ENCODE measurements at places on chromosomes 6 and 20.
A peak's percentile ranks its signal among the peaks of the same experiment; 100 is the strongest.

GRCh38 chr6:121453191-121453590, 17.7 kb downstream of the GJA1 start:
- DNase-seq = no peak

GRCh38 chr20:709423-709822, 33.8 kb upstream of the SCRT2 start:
- no peak for DNase-seq

DNA sequence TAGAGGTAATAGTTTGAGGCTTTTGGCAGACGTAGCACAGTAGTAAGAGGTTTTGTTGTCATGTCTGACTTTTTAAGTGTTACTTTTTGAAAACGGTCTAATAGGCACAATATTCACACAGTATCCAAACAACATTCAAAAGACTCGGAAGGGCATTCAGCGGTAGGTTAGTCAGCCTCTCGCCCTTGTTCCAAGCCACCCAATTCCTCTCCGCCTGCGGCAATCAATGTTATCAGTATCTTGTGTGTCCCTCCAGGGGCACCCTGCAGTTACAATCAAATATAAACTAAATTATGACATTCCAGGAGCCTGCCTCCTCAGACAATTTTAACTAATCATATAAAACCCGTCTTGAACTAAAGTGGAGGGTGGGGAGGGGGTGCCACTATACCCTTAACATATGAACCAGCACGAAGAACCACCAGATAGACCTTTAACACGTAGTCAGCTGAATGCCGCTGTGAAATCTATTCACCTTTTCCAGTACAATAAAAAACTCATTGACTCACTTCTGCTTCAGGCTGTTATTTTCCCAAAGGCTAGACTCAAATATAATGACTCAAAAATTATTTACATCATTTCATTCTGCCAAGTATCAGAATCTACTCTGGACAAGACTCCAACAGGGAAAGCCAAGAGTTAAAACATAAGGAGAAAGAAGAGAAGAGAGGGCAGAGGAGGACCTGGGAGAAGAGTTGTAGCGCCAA, 1.6 kb downstream of the TENT5A start:
- DNase-seq = no peak

GRCh38 chr6:118801257-118801656, 92.7 kb upstream of the ASF1A start:
- DNase-seq = no peak

DNA sequence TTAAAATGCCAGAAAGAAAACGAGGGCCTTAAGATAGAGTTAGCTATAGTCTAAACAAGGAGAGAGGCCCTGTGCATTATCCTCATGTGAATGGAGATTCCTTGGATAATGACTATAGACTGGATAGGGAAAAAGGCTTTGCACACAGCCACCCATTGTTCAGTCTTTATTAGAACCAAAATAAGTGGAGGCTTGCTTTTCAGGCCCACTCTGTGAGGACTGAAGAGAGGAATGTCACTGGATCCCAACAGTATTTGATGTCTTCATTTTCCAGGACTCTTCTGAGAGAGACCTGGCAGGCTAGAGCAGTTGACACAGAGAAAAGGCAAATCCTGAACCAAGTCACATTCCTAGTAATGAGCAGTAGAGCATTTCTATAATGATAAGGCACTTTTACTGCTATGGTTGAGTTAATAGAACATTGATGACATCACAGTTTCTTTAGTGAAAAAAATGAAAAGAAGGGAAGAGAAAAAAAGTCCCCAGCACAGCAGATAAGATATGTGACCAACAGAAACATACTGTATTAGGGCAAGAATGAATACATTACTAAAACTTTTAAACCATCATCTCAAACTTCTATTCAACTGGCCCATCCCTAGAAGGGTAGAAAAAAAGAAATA, 315.1 kb downstream of the EPHA7 start:
- no peak for DNase-seq

DNA sequence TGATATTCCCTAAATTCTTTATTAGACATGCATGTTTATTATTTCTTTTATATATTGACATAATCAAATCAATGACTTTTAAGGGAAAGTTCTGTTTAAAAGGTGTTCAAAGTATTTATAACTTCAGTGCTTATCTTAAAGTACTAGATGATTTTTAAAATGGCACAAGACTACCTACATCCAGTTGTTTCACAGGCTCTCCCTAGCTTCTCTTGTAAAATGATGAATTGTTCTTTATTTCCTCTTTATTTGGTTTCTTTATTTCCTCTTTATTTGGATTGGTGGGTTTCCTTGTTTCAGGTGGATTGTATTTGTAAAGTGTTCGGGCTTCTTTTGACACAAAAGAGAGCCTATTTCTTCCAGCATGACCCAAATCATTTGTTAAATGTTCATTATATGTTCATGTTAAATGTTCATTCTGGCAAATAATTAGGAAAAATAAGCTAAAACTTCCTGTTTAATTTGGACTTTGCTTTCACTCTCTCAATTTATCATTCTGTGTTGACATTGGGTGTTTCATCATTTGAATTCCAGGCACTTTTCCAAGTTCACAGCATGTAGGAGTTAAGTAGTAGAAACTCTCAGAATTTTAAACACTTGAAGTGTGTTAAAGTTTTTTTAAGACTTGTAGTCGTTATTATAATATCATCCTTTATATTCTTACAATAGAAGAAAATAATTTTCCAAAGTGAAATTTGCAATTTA, 24.6 kb downstream of the MLIP start:
- DNase-seq = no peak

DNA sequence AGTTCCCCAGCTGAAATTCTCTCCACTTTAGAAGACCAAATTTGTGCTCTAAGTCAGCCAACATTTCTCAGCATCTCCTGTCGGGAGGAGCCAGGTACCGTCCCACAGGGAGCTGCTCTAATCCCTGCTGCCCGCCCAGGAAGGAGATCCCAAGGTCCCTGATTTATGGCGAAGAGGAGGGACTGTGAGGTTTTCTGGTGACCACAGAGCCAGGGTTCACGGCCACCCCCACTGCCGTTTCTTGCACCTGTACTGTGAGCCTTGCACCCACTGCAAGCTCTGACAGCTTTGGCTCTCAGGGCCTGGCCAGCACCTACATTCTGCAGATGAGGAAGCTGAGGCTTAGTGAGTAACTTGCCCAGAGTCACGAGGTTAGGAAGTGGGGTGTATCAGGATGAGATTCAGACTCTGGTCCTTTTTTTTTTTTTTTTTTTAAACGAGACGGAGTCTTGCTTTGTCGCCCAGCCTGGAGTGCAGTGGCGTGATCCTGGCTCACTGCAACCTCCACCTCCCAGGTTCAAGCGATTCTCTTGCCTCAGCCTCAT, 34.9 kb downstream of the FOXC1 start:
- no peak for DNase-seq

- DNase-seq = no peak
These were observed 17.7 kb downstream of the OR2A4 start for GRCh38 chr6:131683479-131683878.

DNA sequence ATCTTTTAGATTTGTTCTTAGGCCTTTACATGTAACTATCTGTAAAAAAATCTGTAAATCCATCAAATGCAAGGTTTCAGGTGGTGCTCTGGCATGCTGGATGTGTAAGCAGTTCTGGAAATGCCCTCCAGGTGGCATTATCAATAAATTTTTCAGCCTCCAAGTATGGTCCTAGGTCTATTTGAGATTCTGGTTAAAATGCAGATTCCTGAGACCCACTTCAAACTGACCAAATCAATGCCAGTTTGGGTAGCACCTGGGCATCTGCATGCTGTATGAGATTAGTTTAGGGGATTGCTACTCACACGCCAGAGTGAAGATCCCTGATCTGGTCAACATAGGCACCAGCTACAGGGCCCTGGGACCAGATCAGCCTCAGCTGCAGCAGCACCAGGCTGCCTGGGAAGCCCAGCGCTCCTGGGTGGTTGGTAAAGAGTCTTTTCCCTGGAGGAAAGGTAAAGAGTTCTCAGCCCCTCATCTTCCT, 507.3 kb upstream of the CITED2 start:
- DNase-seq = no peak

- peak; percentile 26 for DNase-seq
These were observed 66.7 kb downstream of the RPP21 start for GRCh38 chr6:30411515-30412207.

- no peak for DNase-seq
These were observed 32.8 kb upstream of the GMPR start for GRCh38 chr6:16205377-16206144.

DNA sequence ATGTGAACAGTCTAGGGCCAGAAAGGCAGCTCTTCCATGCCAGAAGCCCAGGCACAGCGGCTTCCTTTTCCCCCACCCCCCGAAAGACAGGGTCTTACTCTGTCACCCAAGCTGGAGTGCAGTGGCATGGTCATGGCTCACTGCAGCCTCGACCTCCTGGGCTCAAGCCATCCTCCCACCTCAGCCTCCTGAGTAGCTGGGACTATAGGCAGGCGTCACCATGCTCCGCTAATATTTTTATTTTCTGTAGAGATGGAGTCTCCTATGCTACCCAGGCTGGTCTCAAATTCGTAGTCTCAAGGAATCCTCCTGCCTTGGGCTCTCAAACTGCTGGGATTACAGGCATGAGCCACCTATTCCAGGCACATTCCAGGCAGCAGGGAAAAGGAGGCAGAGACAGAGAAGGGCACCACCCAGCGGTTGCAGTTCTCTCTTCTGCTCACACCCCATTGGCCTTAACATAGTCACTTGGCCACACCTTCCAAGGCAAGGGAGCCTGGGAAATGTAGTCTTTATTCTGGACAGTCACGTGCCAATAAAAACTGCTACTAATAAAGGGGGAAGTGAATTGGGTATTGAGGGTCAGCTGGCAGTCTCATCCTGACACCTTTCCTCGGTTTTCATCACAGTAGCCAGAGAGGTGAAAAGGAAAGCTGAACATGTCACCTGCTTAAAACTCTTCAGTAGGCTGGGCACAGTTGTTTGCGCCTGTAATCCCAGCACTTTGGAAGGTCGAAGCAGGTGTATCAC, 205.9 kb downstream of the ZMYND8 start:
- DNase-seq = no peak

GRCh38 chr20:39983655-39984054, 705.4 kb downstream of the MAFB start:
- DNase-seq = no peak

DNA sequence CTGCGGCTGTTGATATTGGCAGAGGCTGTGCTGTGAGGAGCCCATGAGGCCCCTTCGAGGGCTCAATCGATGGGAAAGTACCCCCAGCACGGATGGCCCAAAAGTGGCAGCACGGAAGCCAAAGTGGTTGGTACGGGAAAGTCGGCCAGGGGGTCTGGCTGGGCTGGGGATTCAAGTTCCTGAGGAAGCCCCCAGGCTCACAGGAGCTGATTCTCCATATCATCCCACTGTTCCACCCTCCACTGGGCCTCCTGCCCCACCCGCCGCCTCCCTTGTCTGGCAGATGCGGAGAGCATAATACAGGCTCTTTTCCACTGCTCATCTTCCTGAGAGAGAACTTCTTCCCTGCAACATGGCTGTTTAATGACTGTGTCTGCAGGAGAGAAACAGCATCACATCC, 217.8 kb upstream of the CST7 start:
- DNase-seq = no peak

DNA sequence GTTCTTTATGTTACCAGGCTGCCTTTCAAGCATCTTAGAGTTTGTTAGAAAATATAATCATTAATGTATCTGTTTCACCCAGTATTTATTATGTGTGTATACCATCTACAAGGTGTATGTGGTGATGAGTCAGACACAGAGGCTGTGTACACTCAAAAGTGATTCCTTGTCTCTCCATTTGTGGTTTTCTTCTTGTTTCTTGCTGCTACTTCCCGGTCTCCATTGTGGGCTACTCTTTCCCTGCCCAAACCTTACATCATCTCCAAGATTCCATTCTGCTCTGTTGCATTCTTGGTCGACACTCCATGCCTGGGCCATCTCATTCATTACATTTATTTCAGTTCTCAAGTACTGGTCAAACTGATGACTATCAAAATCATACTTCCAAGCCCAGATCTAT, 182.2 kb upstream of the STXBP5 start:
- no peak for DNase-seq

- DNase-seq = no peak
These were observed 124.2 kb downstream of the PLEKHG1 start for GRCh38 chr6:150723857-150724256.

GRCh38 chr6:46677314-46677654, 10.4 kb upstream of the TDRD6 start:
- DNase-seq = no peak

DNA sequence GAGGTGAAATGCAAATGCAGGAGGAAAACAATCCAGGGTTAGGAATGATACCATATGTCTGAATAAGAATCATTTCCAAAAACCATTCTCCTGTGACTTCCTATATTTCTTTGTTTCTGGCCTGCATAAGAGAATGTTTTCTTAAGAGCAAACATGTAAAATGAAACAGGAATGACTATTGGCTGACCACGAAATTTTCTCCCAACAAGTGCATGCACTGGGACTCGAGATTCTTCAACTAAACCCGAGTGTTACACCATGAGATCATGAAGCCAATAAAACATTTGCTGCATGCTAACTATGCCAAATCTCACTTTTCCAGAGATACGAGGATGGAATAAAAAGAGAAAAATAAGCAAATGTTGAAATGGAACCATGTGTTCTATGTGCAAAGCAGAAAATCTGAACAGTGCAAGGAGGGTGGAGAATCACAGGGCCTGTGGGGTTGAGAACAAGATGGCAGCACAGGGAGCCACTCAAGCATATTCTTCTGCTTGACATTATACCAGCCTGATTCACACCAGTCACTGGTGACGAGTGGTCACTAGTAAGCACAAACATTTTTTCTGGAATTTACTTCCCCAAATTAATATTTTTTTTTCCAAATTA, 212.2 kb upstream of the FOXA2 start:
- DNase-seq = no peak

DNA sequence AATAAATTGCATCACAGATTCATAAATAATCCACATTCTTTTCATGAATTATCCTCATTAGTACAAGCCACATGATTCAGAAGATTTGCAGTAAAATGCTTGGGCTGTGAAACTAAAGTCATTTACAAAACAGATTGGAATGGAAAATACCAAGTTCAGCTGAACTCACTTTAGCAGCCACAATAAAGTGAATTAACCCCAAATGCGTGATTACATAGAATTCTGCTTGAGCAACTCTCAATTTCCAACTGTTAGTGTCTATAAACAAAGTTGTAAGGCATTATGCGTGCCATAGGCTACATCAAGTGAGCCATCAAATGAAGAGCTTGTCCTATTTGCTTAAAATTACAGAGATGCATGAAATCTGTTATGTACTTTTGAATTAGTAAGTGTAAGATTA, 60.4 kb upstream of the GFRAL start:
- no peak for DNase-seq
